ENCODE measurements at places on chromosomes 2 and 18.
A peak's percentile ranks its signal among the peaks of the same experiment; 100 is the strongest.

- no peak for DNase-seq
Measured at GRCh38 chr2:152846697-152847470, 128.5 kb downstream of the ARL6IP6 start.

- no peak for DNase-seq
Measured at GRCh38 chr2:119231975-119232665, 8.5 kb downstream of the STEAP3 start.

DNA sequence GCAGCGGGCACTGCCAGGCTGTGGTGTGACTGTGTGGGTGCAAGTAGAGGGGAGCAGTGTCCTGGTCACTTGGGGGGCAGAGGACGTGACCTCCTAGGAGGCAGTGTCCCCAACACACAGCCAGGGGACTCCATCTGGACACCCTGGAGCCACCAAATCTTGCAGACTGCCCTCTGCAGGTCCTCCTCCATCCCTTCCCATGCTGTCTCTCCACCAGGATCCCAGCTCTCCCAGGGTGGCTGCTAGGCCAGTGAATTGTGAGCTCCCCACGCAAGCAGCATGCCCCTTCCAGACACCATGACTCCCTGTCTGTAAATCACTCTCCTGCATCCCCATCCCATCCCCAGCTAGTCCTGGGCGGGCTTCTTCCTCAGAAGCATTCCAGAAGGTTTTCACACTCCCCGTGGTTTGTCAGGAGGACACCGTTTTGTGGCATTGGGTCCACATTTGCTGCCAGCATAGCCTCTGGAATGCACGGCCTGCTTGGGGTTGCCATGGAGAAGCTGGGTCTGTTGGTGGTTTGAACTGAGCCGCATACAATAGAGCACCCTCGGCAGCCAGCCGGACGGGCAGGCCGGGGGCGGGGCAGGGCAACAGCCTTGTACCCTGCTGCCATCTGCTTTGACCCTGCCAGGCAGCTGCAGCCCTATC is 210.7 kb downstream of the KLHL29 start:
- no peak for DNase-seq

DNA sequence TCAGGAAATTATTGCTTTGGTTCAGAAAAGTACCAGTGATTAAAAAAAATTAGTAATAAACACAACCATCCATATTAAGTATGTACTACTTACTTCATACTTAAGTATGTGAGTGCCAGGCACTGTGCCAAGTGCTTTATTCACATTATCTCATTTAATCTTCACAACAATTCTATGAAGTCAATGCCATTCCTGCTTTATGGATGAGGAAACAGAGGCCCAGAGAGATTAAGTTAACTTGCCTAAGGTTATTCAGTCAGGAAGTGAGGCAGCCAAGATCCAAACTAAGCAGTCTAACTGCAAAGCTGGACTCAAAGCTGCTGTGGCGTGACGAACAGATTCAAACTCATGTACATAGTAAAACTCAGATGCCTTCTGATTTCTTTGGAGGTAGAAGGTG is 22.3 kb downstream of the DTNB start:
- no peak for DNase-seq

GRCh38 chr2:186853951-186854350 is 5.0 kb upstream of the ZSWIM2 start:
- DNase-seq, result no peak

- no peak for DNase-seq
Measured at GRCh38 chr2:119366161-119366648, 429 bp downstream of the C2orf76 start.

- DNase-seq, result no peak
Measured at GRCh38 chr18:10750191-10751035, 224.6 kb downstream of the NAPG start.

GRCh38 chr2:121061633-121062032 is 223.4 kb downstream of the TFCP2L1 start:
- no peak for DNase-seq

DNA sequence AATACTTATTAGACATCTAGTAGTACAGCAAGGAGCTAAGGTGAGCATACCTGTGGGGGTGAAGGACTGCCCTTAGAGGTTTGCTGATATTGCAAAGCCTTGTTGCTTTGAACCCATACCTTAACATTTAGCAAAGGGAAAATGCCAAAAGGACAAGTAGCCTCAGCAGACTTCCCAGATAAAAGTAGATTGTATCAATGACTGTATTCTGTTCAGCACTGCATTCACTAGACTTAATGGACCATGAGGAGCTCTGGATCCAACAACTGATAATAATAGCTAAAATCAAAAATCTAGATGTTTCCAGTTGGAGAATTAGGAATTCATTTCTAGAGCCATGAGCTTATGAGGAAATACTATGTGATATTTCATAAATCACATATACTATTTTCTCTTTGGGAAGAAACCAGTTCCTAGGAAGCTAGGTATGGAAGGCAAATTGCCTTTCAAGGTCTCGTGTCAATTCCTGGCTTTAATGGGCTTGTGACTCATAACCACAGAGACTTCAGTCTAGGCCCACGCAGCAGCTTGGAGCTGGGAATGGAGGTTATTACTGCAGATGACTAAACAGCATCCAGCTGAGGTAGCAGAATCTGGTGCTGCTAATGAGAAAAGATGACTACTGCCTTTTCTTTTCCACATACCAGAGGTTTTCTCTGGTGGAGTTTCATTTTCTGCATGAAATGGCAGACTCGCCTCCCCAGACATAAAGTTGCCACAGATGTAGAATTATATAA is 191.2 kb upstream of the NABP1 start:
- DNase-seq, result peak; percentile 8

DNA sequence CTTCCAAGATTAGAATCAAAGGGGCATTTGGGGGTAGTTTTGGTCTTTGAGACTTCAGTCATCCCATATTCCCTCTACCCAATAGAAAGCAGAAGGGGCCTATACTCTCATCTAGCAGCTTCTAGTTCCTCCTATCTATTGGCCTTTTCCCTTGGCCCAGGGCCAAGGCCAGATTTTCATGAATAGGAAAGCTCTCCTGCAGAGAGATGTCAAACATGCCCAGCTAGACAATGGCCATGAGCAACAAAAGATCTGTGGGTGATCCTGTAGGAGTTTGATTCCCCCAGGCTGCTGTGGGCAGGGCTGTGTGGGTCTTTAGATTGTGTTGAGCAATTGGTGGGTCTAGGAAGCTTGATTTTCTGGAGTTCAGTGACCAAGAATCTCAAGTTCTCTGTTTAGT is 2.9 kb upstream of the ADCYAP1 start:
- no peak for DNase-seq

- no peak for DNase-seq
Measured at GRCh38 chr2:95046371-95047112, 21.0 kb downstream of the MAL start.

GRCh38 chr2:156339865-156340264 is 7.3 kb upstream of the NR4A2 start:
- no peak for DNase-seq

DNA sequence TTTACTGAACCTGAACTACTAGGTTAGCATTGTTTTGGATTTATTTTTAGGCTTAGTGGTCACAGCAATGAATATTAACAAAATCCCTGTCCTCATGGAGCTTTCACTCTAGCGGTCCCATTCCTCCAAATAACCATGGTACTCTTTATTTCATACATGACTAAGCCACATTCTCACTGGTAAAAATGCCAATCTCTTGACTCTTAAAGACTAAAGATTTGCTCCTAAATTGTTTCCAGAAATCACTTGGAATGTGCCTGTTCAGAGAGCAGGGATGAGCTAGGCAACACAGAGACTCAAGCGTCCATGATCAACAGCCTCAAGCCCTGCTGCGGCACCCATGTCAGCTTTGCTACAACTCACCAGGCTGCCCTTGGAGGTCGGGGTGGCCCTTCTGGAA is 13.5 kb downstream of the LMAN1 start:
- no peak for DNase-seq

GRCh38 chr2:33350632-33351031 is 125.8 kb upstream of the RASGRP3 start:
- no peak for DNase-seq

DNA sequence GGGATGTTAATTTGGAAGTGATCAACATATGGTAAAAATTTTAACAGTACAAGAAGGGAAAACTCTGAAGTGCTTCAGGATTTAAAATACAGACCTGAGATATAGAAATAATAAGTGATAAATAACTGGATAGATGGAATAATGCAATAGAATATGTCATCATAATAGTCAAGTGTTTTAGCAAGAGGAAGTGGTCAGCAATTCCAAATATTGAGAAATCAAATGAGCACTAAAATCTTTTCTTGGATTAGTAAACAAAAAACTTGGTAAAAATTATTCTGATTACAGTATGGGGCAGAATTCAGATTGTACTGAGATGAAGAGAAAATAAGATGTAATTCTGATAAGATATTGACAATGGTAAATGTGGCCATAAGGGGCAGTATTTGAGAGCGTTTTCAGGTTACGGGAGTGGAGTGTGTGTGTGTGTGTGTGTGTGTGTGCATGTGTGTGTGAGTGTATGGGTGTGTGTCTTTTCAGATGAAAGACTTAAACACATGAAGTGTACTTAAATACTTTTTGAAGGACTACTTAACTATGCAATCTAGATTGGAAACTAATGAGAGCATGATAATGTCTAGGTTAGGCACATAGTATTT is 217.9 kb upstream of the ITGA4 start:
- DNase-seq, result no peak

- no peak for DNase-seq
Measured at GRCh38 chr2:6398421-6398820, 467.3 kb downstream of the CMPK2 start.

DNA sequence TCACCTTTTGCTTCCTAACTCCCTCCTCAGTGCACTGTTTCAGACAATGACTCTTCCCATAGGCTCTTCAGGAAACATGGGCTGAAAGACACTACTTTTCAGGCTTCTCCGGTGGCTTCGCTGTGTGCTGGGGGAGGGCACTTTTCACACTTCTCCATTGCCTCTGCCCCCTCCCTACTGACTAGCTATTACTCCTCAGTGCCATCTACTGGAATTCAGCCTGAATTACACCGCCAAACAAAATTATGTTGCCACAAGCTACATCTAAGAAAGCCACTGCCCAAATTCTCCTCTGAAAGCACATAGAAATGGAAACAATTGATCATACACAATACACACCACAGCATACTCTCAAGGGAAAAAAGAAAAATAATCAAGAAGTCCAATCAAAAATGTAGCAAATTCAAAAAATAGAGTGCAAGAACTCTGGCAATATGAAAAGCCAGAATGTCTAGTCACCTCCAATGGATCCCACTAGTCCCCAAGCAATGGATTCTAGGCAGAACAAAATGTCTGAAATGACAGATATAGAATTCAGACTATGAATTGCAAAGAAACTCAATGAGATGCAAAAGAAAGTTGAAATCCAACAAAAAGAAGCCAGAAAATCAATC is 1139.4 kb upstream of the GYPC start:
- DNase-seq, result no peak

DNA sequence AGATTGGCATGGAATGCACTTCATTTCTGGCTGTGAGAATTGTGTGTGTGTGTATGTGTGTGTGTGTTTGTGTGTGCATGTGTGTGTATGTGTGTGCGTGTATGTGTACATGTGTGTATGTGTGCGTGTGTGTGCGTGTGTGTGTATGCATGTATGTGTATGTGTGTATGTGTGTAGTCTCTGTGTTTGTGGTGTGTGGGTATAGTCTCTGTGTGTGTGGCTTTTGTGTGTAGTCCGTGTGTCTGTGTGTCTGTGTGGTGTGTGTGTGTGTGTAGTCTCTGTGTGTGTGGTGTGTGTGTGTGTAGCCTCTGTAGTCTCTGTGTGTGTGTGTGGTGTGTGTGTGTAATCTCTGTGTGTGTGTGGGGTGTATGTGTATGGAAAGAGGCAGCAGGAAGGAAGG is 247.3 kb upstream of the SOX11 start:
- no peak for DNase-seq

DNA sequence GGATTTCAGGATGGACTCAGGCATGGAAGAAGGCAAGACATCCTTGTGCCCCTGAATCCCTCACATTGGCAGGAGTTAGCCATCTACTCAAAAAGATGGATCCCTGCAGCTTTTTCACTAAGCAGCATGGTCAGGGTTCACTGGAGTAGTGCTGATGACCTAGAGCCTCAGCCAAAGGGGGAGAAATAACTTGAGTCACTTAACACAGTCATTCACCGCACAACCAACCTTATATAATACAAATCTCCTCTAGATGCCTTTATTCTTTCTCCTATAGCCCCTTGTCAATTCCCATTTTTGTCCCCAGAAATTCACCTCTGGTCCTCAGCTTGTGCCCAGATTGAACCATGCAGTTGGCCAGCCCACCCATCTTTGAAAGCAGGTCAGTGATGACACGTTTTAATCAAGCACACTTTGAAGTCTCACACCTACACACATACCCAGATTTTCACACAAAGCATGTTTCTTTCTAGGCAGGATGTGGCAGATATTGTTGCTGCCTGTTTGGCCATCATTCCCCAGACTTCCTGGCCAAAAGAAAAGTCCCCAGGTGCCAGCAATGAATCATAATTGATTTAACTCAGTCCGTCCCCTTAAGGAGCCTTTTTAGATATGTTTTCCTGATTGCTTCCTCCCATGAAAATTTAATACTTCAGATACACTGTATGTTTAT is 84.2 kb downstream of the LBH start:
- DNase-seq, result no peak
